HT-29 (cell line): ENCODE measurements at places on chromosomes 13 and 19. TPM values are rescaled to one million over a fixed set of nuclear protein-coding genes. Genes with fewer than 3 reads are reported as not detected.

Gene GPC5
- not detected in 2 replicates for total RNA-seq

Gene GRIN2D
- total RNA-seq: 10.7 and 12.6 TPM in 2 replicates

Gene GARIN5B
- not detected in 2 replicates for total RNA-seq

Gene CBARP
- total RNA-seq: 2.4 and 3.9 TPM in 2 replicates

Gene RNF225
- total RNA-seq: 0.58 and 0.99 TPM in 2 replicates

- DNase-seq: no peak
Measured at GRCh38 chr13:55302568-55302967, 1838.2 kb upstream of the PRR20A start.

- DNase-seq: no peak
Measured at GRCh38 chr19:18299654-18300053, 18.2 kb upstream of the JUND start.

- peak; percentile 89 for DNase-seq
Measured at GRCh38 chr13:76903544-76904162, 17.4 kb upstream of the KCTD12 start.

- DNase-seq: no peak
Measured at GRCh38 chr13:42574011-42574410, at the start of gene TNFSF11. Gene TNFSF11 (plus strand): TSS chr13:42574152. CDS start chr13:42574304, 152 bp downstream.

GRCh38 chr13:43749503-43749902 is 37.3 kb downstream of the ENOX1 start:
- no peak for DNase-seq

GRCh38 chr13:44801990-44802389 is 187.3 kb downstream of the NUFIP1 start:
- peak; percentile 48 for DNase-seq

DNA sequence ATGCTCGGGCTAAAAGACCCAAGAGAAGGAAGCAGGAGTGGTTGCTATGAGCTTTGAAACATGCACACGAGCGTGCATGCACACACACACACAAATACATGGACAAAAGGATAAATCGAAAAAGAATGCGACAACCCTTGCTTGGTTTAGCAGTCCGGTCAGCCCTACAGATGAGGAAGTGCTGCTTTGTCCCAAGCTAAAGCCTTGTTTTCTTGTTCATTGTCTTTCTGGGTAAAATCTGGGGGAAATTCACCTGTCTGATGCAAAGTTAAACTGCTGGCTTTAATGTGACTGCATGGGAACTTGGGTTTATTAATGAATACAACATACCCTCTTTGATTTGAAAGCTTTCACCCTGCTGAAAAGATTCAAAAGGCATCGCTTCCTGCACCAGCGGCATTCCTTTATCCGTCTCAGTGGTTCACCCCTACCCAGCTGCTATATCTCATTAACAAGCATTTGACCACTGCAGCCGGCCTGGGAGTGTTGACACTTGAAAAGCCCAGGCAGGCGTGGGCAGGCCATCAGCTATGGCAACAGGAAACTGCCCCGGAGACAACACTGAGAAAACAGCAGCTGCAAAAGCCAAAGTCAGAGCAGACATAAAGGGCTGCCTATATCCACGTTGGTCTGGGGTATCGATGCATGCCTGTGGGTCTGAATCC is 301.7 kb downstream of the NDFIP2 start:
- DNase-seq: peak; percentile 69
